Hindlimb muscle (tissue), 1 donor: ENCODE measurements at places on chromosomes 2 and 18.
A peak's percentile ranks its signal among the peaks of the same experiment; 100 is the strongest.

DNA sequence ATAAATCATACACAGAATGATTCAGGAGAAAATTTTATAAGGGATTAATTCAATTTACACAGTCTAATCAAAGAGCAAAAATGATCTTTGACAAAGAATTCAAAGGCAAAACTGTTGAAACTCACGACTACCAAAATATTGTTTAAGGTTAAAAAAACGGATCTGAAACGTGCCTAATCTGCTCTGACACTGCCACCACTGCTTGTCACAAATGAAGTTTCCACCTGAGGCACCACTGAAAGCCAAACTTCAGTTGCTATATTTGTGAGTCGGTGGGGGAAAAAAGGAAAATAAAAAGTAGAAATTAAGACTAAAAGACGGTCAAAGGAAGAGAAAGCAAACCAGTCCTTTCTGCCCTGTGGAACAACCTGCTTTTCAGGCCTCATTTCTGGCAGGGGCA is 140.6 kb upstream of the DNMT3A start:
- DNase-seq: no peak

DNA sequence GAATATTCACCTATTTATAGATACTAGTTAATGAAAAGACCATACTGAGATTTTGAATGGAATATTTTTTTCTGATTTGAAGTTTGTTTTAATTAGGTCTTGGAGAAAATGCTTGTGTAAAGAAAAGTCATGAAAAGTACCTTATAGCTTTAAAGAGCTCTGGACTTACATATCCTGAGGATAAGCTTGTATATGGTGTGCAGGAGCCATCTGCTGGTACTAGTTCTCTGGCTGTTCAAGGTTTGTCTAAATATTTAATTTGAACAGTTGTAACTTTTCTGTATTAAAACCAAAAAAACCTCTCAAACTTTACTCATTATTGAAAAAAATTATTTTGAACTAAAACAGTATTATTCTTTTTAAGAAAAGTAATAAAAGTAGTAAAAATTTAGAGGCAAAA is 50.1 kb downstream of the UBR3 start:
- peak; percentile 11 for DNase-seq

GRCh38 chr2:216918088-216918680 is 58.3 kb upstream of the TNP1 start:
- peak; percentile 35 for DNase-seq

- no peak for DNase-seq
Measured at GRCh38 chr2:181907057-181907456, 15.5 kb downstream of the ITPRID2 start.

- DNase-seq: no peak
Measured at GRCh38 chr2:5618271-5618670, 73.9 kb upstream of the SOX11 start.

DNA sequence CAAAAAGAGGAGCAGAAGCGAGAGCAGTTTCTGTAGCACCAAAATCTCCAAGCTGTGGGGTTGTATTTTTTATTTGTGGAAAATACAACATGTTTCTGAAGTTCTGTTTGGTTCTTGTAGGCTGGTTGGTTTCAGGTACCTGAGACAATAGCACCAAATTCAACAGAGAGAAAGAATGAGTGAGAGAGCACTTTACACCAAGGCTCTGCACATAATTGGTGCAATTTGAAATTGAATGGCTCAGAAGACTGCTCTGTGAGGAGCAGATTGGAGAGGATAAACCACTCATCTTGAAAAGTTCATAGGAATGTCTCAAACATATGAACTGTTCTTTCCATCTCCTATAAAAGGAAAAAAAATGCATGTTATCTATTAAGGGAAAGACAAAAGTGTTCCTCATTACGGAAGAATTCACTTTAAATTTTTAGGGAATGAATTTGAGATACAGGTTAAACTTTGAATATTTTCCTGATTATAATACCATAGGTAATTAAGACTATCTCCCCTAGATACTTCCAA is 175.1 kb downstream of the ATAD2B start:
- no peak for DNase-seq

DNA sequence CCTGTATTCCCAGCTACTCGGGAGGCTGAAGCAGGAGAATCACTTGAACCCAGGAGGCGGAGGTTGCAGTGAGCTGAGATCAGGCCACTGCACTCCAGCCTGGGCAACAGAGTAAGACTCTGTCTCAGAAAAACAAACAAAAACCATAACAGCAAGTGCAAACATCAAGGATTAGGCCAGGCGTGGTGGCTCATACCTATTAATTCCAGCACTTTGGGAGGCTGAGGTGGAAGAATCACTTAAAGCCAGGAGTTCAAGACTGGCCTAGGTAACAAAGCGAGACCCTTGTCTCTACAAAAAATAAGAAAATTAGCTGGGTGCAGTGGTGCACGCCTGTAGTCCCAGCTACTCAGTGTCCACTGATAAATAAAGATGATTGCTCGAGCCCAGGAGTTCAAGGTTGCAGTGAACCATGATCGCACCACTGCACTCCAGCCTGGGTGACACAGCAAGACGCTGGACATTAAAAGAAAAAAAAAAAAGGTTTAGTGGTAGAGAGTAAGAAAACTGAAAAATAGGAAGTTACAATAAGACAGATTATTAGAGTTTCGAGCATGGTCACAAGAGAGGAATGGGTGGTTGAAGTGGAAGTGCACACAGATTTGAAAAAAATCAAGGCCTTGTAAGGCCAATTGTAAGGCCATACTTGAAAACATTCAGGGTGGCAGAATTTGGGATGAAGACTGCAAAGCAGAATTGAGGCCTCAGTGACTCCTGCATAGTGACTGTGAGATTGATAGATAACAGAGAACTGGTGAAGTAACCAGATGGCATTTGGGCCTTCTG is 6.4 kb upstream of the KCMF1 start:
- DNase-seq: no peak

DNA sequence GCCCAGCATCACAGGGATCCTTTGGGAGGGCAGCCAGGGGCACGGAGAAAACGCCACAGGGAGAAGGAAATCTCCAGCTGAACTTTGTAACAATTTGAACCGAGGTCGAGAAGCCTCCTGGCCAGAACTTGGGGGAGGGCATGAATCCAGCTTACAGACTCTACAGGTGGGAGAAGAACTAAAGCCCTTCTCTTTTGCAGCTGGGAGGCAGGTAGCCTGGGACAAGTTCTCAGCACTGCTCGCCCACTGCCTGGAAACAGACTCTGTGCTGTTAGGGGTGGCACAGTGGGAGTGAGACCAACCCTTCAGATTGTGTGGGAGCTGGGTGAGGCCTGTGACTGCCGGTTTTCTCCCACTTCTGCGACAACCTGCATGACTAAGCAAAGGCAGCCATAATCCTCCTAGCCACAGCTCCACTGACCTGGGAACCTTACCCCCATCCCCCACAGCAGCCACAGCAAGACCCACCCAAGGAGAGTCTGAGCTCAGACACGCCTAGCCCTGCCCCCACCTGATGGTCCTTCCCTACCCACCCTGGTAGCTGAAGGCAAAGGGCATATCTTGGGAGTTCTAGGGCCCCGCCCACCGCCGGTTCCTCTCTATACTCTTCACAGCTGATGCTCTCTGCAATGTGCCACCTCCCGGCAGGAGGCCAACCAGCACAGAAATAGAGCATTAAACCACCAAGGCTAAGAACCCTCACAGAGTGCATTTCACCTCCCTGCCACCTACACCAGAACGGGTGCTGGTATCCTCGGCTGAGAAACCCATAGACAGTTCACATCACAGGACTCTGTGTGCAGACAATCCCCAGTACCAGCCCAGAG is 136.0 kb upstream of the SIX2 start:
- no peak for DNase-seq
